ENCODE measurements at places on chromosomes 3 and 15.

DNA sequence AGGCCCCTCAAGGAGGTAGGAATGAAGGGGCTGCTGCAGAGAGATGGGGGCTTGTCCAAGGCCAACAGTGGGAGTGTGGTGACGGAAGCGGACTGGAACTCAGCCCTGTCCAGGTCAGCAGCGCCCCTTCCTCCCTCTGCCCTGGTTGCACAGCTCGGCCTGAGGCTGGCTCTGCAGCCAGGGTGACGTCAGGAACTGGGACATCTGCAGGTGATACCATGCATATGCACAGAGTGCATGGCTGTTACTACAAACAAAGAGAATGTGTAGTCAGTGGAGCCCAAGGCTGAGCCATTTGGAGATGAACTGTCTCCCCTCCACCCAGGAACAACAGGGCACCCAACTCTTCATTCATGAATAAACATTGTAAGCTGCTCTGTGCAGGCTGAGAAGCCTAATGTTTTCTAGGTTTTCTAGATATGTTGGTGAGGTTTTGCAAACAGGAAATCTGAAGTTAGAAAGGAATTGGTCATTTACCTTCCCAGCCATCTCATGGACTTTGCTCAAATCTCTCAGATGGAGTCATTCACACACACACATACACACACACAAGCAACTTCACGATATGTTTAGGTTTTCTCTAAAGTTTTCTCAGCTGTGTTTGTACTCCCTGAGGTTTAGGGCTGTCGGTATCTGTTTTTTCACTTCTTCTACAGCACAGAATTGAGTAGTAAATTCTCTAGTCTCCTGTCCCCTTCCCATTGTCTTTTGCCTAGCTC, 117.2 kb downstream of the TLE3 start:
- DNase-seq = no peak

DNA sequence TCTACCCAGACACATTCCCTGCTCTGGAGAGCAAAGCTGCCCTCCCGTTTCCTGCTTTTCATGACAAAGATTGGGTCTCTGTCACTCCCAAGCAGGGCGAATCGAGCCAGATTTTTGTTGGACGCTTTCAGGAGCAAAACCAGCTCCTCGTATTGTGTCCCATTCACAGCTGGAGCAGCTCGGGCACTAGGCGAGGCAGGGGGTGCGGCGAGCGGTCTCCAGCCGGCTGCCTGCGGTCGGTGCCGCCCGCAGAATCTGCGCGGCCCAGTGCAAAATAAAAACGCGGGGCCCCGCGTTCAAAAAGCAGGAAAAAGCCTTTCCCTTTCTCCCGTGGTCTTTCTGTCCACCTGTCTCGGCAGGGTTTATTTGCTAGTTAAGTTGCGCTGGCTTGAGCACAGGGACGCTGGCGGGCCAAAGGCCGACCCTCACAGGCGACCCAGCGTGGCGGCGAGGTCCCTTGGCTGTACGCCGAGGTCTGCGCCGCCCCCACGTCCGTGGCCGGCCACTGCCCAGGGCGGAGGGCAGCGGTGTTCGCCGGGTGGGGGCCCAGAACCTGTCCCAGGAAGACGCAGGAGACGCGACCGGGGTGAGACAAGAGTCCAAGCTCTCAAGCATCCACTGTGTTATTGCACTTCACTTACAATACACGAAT, 71.2 kb downstream of the CYP19A1 start:
- DNase-seq = no peak

DNA sequence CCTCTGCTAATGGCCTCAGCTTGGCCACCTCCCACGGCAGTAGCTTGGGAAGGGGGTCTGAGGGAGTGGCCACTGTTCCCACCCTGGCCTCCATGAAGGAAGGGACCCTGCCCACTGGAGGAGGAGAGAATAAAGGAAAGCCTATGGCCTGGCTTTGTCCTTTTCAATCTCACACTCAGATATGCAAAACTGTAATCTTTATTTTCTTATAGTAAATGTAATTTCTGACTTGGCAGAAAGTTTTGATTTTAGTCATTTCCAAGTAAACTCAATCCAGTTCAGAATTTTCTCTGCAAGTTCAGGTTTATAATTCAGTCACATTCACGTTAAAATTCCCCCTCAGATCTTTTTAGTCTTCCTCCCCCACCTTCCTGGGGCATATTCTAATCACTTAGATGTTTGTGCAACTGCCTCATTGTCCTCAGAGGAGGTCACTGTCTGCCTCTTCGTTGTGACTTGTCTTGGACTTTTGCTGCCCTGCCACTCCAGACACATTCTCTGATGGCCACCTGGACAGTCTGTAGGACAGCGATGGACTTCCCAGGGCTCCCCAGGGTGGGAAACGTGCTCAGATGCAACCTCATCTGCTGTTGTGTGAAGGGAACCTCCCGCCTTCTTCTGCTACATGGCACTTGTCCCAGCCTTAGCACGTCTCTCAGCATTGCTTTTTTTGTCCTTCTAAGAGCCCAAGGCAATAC, 222.8 kb upstream of the TBL1XR1 start:
- no peak for DNase-seq

GRCh38 chr3:155880286-155880685, 9.8 kb downstream of the GMPS start:
- no peak for DNase-seq

DNA sequence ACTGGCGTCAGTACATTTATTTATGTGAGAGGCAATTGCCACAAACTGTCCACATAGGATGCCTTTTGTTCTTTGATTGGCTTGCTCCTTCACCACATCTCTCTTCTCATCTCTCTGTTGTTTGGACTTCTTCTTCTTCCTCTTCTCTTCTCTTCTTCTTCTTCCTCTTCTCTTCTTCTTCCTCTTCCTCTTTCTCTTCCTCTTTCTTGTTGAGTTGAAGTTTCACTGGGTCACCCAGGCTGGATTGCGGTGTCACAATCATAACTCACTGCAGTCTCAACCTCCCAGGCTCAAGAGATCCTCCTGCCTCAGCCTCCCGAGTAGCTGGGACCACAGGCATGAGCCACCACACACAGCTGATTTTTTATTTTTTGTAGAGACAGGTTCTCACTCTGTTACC, 67.7 kb upstream of the GSK3B start:
- DNase-seq = no peak

GRCh38 chr3:71931922-71932321, 147.0 kb upstream of the PROK2 start:
- DNase-seq = no peak

DNA sequence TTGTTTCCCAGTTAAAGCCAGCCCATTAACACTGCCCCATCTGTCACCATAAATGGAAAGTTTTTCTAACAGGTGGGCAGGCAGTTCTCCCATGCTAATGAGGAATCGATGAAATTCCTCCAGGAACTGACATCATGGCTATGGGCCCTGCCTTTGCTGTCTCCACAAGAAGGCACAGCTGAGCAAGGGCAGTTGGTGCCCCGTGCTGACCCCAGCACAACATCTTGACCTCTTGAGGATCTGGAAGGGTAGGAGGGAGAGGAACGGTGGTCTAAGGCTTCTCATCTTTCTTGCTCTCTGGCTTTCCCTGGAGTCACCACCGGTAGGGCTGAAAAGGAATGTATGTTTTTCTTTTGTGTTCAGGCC, 46.7 kb downstream of the CHCHD6 start:
- no peak for DNase-seq

- DNase-seq = no peak
Measured at GRCh38 chr3:135392151-135392550, 573.4 kb upstream of the PPP2R3A start.

DNA sequence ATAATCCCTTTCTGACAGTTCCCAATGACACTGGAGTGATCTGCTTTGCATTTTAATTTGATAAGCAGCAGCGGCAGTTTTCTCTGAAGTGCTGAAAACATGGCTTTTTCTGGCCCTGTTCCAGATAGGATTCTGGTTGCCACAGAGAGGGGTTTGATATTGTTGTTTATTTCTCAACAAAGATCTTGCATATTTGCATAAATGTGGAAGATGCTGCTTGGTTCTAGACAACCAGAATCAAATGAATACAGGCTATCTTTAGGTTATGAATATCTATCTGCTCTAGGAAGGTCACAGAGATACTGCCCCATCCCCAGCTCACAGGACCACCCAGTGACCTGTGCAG, 137.1 kb downstream of the ZNF609 start:
- DNase-seq = no peak

GRCh38 chr3:144314946-144315345, 343.3 kb downstream of the DIPK2A start:
- no peak for DNase-seq

DNA sequence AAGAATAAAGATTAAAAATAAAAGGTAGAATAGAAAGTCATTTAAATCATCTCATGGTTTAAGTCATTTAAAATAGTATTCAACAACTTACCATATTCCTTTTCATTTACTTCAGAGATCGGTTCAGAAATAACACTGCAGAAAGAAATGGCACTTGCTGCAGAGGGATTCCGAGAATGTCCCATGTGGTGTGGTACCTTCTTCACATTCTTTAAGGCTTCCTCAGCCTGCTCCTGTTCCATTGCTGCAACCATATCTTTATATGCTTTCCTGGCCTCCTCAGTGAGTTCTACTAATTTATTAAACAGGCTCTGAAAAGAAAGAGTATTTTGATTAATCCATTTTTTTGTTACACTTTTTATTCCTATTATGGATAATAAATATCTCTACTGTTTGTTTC, 32.6 kb upstream of the SHC4 start:
- no peak for DNase-seq

DNA sequence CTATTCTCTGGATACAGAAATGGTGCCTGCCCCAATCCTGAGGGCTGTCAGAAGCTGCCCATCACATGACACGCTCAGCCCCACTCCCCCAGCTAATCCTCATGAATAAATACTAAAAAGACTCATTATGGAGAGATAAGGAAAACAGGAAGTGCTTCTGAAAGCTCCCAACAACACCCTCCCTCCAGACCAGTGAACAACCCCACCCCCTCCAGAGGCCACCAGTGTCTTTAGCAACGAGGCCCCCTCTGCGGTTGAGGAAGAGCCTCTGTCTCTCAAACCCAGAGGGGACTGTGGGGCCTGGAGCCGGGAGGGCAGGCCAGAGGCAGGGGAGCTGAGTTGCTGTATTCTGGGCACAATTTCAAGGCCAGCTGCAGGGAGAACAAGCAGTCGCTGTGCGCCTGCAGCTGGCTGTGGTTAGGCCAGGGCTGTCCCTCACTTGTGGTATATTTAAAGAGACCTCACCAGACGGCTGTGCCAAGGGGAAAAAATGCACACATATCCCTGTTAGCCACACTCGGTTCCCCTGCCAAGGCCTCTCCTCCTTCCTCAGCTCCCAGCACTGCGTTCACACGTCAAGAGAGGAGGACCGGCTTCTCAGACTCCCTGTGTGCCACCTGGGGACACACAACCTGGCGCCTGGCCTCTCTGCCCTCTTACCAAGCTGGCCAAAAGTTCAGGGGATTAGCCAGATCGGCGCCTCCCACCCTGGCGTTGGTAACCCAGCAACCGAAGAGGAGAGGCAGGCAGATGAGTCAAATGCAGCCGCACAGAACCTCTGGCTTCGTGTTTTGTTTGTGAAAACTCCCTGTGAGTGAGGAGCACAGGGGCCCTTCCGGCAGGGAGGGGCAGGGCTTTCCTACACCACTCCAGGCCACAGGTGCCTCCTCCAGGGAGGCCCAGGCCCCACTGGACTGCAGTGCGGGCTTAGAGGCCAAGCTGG, 101.2 kb upstream of the ETV5 start:
- DNase-seq = no peak

DNA sequence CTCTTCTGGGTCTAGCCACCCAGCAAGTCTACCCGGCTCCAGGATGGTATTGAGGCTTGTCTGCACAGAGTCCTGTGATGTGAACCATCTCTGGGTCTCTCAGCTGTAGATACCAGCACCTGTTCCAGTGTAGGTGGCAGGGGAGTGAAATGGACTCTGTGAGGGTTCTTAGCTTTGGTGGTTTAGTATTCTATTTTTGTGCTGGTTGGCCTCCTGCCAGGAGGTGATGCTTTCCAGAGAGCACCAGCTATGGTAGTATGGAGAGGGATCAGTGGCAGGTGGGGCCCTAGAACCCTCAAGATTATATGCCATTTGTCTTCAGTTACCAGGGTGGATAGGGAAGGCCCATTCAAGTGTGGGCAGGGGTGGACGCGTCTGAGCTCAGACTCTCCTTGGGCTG, 283.4 kb upstream of the LYSMD4 start:
- DNase-seq = no peak

GRCh38 chr15:78629031-78629715, 8.4 kb upstream of the CHRNA3 start:
- DNase-seq = no peak

DNA sequence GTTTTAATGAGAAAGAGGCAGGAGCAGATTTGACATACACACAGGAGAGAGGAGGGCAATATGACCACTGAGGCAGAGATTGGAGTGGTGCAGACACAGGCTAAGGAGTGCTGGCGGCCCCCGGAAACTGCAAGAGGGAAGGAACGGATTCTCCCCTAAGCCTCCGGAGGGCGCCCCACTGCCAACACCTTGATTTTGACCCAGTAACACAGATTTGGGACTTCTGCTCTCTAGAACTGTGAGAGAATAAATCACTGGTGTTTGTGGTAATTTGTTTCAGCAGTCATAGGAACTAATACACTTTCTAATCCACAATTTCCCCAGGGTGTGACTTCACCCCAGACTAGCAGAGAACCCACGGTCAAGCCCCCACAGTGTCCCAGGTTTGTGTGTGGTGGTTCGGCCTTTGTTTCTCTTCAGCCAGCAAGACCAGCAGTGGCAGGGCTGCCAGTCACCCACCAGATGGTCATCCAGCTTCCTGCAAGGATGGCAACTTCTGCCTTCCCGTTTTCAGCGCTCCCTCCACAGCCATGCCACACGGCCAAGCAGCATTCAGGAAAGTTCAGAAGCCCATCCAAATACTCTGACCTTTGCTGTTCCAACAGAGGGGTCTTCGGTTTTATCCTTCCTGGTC, 23.6 kb upstream of the TSPAN3 start:
- DNase-seq = no peak

GRCh38 chr3:152197451-152197850, 71.3 kb upstream of the MBNL1 start:
- DNase-seq = no peak

- DNase-seq = no peak
Measured at GRCh38 chr3:118337649-118338048, 697.0 kb downstream of the IGSF11 start.

GRCh38 chr3:141392416-141392815, 24.1 kb downstream of the ZBTB38 start:
- no peak for DNase-seq

- DNase-seq = no peak
Measured at GRCh38 chr3:39361252-39361927, 21.8 kb upstream of the SLC25A38 start.

- DNase-seq = peak; percentile 51
Measured at GRCh38 chr15:68578175-68578979, 416 bp upstream of the CORO2B start.

- DNase-seq = no peak
Measured at GRCh38 chr3:194661374-194661773, 10.6 kb downstream of the LSG1 start.

DNA sequence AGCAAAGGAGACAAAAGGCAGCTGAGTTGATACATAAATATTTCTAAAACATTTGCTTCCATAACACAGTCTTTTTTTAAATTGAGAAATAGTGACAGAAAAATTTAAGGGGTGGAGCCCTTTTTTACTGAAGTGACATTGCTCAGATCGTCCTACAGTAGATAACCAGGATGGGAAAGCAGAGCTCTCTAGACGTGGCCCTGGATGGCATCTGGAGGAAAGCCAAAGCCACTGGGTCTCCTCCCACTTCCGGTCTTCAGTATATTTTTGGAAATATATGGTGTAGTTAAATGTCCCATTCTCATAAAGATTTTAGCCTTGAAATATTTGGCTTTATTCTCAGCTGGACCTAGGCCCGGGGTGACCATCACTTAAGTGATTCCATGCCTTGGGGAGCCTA, 326.1 kb downstream of the ZNF621 start:
- DNase-seq = no peak
